ENCODE measurements at places on chromosomes 11 and 22.

GRCh38 chr11:76700177-76701100 lies 29.9 kb upstream of the LRRC32 start:
- no peak for DNase-seq

DNA sequence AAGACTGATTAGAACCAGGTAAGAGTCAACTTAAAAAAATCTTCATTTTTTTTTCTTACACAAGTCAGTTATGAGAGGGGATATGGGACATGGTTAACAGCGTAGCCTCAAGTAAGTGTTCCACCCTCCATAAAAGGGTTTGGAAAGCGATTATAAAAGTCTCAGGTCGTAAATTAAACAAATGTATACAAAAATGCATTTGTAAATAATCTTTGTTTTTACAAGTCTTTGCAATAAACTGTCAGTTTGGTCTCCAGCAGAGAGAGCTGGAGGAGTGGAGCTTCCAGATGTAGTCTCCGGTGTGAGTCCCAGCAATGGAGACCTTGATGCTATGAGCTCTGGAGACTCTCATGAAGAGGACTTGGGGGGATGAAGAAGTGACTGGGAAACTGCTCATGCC lies 99.8 kb upstream of the TP53AIP1 start:
- no peak for DNase-seq

GRCh38 chr11:116311206-116311605 lies 461.6 kb downstream of the BUD13 start:
- no peak for DNase-seq

DNA sequence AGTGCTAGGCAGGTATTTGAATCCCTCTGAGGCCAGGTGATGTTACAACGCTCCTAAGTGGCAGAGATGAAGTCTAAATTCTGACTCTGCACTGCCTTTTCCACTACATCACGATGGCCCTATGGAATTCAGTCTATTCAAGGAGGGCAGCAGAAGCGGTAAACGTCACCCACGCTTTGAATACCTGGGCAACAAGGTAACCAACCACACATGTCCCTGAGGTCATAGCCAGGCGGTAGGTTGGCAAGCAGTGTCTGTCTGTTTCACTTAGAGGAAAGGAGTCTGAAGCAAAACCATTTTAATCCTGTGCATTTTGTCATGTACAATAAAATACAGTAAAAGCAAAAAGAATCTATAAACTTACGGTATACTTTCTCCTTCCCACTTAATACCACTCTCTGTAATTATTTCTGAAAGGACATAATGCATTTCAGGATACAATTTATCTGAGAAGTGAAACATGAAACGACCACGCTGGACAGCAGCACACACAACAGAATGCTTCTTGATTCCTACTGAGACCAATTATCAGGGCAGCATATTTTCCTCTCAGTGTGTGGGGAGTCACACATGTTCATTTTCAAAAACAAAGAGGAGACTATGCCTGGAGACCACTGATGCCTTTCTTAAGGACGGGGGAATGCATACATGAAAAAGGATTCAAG lies 51.3 kb downstream of the PRDM10 start:
- no peak for DNase-seq

DNA sequence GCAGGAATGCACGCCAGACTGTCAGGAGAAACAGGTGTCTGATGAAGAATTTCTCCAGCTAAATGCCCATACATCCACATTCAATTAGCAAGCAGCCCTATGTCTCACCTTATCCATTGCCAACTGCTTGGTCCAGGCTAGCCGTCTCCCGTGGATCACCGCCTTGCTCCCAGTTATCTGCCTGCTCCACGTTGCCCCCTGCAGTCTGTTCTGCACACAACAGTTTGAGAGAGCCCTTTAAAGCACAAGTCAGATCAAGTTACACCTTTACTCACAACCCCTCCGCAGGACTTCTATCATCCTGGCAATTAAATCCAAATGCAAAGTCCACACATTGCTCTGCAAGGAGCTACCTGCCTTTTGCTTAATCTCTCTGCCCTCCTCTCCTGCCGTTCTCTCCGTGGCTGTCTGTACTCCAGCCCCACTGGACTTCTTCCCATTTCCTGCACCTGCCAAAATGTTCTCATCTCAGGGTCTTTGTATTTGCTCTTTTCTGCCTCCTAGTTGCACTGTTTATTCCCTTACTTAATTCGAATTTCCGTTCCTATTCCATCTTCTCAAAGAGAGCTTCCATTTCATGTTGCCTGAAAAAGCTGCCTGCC lies 185.3 kb upstream of the LARGE1 start:
- DNase-seq = peak; percentile 56

- no peak for DNase-seq
Observed at GRCh38 chr11:96052921-96053651, 129.2 kb upstream of the MTMR2 start.

GRCh38 chr11:115178705-115179104 lies 325.5 kb downstream of the CADM1 start:
- DNase-seq = no peak

- peak; percentile 60 for DNase-seq
Observed at GRCh38 chr22:28594797-28595462, 84.7 kb downstream of the TTC28 start.

- no peak for DNase-seq
Observed at GRCh38 chr11:117679461-117679860, 117.6 kb downstream of the DSCAML1 start.

- no peak for DNase-seq
Observed at GRCh38 chr11:58609723-58610122, 12.7 kb upstream of the CNTF start.

DNA sequence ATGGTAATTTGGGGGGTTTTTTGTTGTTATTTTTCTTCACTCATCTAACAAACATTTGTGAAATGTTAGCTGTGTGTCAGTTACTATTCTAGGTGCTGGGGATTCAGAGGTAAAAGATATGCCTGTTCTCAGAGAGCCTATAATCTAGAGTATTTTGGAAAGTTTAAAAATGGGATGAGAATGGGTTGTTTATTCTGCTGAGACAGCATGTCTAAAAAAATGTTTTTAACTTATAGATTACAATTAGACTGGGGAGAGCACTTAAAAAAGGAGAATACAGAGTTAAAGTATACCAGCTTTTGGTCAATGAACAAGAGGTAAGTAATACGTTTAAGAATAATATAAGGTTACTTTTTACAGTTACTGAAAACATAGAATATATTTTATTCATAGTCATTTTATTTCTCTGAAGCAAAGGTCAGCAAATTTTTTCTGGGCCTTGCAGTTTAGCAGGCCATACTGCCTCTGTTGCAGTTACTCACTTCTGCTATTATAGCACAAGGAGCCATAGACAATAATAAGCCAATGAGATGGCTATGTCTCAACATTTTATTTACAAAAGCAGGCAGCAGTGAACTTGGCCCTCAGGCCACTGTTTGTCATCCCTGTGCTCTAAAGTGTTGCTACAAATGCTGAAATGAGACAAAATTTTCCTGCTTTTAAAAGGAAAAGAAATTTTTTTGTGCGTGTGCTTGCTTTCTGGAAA lies 60.0 kb downstream of the DKK3 start:
- no peak for DNase-seq
